ENCODE measurements at places on chromosomes 2 and 18.

DNA sequence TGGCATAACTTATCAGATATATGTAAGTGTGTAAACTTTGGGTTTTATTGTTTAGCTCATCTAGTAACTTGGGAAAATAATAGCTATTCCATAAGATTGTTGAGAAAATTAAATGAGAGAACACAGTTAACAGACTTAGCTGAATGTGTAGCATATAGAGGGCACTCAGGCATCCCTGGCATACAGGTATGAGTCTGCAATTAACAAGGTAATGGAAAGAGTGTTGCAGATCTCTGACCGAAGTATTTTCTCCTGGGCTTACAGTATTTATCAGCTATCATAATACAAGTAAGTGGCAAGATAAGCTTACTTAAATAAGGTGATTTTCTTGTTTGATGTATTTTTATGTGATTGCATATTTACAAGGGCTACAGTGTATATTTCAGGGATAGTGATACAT, 7.9 kb upstream of the COBLL1 start:
- no peak for DNase-seq

- DNase-seq, result no peak
Measured at GRCh38 chr2:136932700-136933099, 167.4 kb downstream of the THSD7B start.

GRCh38 chr2:240591226-240591625, 4.7 kb downstream of the CAPN10 start:
- no peak for DNase-seq

DNA sequence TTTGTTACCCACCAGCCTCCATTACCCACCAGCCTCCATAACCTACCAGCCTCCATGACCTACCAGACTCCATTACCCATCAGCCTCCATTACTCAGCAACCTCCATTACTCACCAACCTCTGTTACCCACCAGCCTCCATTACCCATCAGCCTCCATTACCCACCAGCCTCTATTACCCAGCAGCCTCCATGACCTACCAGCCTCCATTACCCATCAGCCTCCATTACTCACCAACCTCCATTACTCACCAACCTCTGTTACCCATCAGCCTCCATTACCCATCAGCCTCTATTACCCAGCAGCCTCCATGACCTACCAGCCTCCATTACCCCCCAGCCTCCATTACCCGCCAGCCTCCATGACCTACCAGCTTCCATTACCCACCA, 133.3 kb upstream of the HS6ST1 start:
- no peak for DNase-seq

GRCh38 chr2:167196461-167197252, 308.4 kb downstream of the XIRP2 start:
- DNase-seq, result no peak
